ENCODE measurements at places on chromosomes 1 and 21.

- no peaks in the 10 kb centered on the region for H3K27me3 ChIP-seq
- no peaks in the 10 kb centered on the region for H3K36me3 ChIP-seq
- no peak overlapping the region for H3K27ac ChIP-seq
- no peak for DNase-seq
- no peak overlapping the region for H3K4me3 ChIP-seq
- peaks cover 17% of the 10 kb centered on the region for H3K4me1 ChIP-seq
Observed at GRCh38 chr1:198268784-198269645, 112.2 kb downstream of the NEK7 start.

DNA sequence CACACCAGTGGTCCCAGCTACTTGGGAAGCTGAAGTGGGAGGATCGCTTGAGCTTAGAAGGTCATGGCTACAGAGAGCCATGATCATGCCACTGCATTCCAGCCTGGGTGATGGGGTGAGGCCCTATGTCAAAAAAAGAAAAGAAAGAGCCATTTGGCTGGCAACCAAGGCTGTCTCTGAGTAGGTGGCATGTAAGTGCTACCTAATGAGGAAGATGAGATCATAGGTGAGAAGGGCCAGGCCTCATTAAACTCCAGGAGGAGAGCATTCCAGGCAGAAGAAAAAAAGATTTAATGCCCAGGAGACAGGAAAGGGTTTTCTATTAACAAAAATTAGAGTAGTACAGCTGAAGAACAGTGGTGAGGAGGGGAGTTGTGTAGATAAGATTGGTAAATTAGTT lies 103.4 kb upstream of the ZNF678 start:
- H3K27ac ChIP-seq, result no peak overlapping the region
- DNase-seq, result no peak
- no peaks in the 10 kb centered on the region for H3K36me3 ChIP-seq
- H3K4me3 ChIP-seq, result no peak overlapping the region
- H3K4me1 ChIP-seq, result no peaks in the 10 kb centered on the region
- H3K27me3 ChIP-seq, result no peaks in the 10 kb centered on the region

DNA sequence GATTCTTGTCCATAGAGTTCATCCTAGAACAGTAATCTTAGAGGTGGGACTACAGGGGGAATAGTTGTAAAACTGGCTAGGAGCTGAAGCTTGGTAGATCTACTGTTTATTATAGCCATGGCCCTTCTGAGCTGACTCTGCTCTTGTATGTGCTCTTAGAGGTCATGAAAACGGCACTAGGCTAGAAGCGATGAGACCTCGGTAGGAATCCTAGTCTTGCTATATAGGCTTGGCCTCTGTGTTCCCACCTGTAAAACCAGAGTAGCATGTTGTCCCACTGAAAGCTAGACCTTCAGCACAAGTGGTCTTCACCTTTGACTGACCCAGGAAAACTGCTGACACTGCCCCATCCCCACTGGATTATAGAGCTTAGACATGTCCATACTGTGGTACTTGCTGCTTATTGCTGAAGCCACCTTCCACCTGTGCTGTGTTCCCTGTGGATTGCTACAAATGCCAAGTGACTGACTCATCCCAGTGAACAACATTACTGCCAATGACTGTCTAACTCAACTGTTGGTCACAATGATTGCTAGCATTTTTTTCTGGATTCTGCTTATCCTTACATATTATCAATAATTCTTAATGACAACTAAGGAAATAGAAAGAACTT lies 23.0 kb upstream of the PIGC start:
- H3K27ac ChIP-seq, result no peak overlapping the region
- H3K4me3 ChIP-seq, result no peak overlapping the region
- no peaks in the 10 kb centered on the region for H3K4me1 ChIP-seq
- H3K36me3 ChIP-seq, result no peaks in the 10 kb centered on the region
- peaks cover 3% of the 10 kb centered on the region for H3K27me3 ChIP-seq

DNA sequence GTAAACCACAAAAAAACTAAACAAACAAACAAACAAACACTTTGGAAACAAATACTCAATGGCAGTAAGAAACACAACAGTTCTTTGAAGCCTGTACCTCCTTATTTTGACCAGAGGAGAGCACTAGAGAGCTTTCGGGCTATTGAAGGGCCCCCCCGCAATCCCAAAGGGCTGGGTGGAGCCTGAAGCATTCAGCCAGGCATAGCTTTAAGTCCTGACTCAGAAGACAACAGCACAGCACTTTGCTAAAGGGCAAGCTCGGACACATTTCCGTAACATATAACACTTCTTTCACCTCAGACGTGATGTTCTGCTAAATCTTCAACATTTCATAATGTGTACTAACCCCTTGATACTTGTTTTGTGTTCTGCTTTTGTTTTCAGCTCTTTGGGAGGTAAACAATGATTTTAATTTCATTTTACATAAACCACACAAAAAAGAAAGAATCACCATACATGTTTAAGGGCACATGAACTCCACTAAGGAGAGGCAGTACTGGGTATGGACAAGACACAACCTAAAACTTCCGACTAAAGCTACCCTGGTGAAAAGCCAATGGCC lies 9.7 kb upstream of the SHCBP1L start:
- H3K27ac ChIP-seq, result no peak overlapping the region
- H3K4me1 ChIP-seq, result no peaks in the 10 kb centered on the region
- peak; percentile 85 for DNase-seq
- H3K27me3 ChIP-seq, result no peaks in the 10 kb centered on the region
- H3K4me3 ChIP-seq, result no peak overlapping the region

DNA sequence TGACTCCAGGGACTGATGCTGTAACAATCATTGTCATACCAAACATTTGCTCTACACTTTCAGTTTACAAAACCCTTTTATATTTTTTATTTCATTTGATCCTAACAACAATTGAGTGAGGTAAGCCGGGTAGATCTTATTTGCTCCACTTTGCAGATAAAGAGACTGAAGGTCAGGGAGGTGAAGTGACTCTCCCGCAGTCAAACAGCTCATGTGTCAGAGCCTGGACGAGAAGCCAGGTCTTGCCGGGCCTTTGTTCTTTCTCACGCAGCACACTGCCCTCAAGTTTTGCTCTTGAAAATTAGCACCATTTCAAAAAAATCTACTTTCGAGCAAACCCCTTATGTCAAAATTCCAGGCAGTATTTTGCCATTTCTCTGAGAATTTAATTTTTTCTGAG lies 65.2 kb downstream of the CD247 start:
- no peak overlapping the region for H3K27ac ChIP-seq

Measured in endodermal cell (in vitro differentiated cells).